ENCODE measurements at places on chromosomes 12 and 14.
A peak's percentile ranks its signal among the peaks of the same experiment; 100 is the strongest.

DNA sequence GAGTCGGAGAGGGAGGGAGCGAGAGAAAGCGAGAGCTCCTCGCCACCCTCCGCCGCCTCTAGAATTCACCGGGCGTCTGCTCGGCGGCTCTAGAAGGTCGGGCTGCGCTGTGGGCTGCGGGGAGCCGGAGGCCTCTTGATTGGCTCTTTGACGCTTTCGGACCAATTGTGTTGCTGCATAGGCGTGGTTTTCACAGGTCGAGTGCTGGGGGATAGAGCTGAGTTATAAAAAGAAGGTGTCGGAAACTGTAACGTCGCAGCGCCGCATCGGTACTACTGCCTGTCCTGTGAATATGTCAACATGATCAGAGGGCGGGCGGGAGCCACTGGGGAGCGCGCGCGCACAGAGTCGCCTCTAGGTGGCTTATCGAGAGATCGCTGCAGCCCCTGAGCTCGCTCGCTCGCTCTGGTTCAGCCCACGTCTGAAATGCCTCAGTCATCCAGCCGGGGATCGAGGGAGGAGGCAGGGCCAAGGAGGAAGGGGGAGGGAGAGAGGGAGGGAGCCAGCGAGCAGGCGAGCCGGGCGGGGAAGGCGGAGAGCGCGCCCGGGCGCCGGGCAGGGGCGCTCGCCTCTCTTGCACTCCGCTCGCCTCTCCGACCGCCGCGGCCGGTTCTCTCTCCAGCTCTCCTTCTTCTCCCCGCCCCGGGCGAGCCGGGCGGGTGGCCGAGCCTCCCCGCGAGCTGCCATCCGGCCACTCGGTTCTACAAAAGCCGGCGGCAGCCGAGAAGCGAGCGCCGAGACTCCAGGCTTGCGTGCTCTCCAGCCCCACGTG, at the start of gene TBX3:
TBX3 (minus strand) TSS at position 78 of the 772 bp plus-strand sequence. CDS start 975 bp downstream, outside the sequence.
- DNase-seq, result peak; percentile 39

DNA sequence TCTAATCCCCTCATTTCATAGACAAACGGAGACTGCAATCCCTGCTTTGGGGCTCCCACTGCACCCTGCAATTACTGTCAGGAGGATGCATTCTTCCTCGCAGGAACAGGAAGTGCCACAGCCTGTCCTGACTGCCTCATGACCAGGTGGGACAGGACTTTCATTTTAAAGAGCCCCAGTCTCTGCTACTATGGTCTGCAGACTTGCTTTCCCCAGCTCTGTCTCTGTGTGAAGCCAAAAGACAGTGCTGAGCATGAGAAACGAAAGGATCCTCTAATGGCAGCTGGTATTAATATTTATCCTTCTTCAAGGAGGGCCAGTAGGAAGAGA, 60.0 kb upstream of the PNMA1 start:
- DNase-seq, result no peak

DNA sequence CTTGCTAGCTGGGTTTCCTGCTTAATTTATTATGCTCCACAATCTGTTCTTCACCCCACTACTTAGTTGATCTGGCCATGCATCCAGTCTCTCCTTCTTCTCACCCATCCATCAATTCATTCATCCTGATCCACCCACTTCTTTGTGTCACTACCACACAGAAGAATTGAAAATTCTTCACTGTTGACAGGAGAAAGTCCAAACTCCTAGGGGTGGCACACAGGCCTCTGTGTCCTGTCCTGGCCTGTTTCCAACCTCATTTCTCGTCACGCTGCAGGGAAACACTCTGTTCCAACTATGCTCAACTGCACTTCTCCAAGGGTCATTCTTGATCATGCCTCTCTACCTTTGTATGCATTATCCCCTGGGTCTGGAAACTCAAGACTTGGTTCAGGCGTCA, 10.6 kb upstream of the KRT83 start:
- DNase-seq, result no peak

DNA sequence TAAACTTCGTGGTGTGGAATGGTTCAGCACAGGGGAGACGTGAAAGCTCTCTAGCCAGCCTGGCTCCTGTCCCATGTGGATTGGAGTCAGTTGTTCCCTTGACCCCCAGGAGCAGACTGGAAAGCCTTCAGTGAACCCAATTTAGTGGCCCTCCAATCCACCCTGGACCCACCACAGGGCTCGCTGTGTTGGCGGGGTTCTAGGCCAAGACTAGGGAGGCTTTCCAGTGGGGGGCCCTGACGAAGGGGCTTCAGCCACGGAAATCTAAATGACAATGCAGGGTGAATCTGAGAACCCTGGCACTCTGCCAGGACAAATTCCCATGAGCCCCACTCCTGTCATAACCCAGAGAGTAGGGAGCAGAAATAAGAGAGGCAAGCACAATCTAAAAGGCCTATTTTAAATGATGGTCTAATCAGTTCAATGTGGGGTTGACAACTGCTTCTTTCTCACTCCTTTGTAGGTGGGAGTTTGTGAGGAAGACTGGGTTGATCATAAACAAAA, 110.8 kb downstream of the SLC35F4 start:
- no peak for DNase-seq

- no peak for DNase-seq
Observed at GRCh38 chr14:73710737-73711136, 3.4 kb downstream of the PNMA1 start.

- no peak for DNase-seq
Observed at GRCh38 chr14:103733651-103734050, 18.0 kb downstream of the ZFYVE21 start.

GRCh38 chr12:111788178-111788654, 21.5 kb downstream of the ALDH2 start:
- DNase-seq, result no peak

DNA sequence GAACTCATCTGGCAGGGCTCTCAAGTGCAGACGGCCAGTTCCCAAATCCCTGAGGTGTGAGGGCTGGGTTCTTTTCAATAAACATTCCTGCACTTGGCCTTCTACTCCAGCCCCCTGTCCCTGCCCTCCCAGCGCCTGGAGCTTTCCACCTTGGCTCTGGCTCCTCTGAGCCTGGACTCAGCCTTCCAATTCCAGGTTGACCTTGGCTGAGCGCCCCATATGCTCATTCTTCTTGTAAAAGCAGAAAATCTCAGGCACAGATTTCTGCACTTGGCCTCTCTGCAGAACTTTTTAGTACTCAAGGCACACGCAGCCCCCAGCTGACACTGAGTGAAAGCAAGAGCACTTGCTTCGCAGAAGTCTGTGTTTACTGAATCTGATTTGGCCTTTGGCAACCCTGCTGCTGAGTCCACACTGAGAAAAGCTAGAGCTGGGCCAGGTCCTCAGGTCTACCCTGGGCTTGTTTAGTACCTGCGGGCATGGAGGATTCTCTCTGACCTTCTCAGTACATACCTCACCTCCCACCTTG, 222.7 kb downstream of the MSRB3 start:
- no peak for DNase-seq

DNA sequence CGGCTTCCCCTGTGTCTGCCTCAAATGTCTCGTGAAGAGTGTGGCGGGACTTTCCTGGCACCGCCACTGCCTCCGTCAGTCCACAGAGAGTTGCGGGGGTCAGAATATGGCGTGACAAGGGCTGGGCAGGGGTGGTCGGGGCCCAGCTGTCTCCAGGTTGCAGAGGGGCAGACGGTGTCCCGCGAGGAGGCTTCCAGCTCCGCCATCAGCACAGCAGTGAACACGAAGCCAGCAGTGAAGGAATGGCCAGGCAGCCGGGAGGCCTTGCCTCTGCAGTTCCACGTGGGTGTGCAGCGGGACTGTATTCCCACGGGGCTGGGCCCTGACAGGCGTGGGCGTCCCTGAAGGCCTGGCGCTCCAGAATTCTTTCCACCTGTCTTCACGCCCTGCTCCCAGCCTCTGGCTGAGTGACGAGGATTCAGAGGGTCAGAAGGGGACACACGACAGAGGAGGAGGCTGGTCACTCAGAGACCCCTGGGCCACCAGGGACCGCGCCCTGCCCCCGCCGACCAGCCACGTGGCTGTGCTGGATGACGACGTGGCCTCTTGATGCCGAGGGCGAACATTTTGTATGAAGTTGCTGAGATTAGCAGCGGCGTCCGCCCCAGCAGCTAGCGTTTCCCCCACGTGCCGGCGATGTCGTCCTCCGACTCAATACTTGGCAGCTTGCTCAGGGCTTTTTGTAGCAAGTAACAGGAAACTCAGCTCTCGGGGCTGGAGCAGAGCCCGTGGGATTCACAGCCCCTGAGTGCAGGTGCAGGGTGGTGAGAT, 25.0 kb upstream of the GALNT9 start:
- no peak for DNase-seq

GRCh38 chr12:67758119-67758518, 109.6 kb downstream of the DYRK2 start:
- DNase-seq, result no peak

DNA sequence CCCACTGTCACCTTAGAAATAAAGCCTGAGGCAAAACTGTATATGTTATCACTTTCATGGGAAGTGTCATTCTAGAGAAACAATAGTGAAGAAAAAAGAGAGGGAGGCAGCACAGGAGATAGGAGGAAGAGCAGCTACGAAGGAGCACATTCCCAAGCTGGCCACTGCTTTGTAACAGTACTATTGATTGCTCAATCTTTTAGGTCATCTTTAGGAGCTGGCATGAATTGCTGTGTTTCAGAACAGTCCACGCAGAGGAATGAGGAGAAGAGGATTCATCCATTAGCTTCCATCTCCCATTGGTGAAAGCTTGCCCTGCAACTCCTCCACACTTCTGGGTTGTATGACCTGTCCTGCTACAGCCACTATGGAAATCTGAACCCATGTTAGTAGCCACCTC, 372.5 kb upstream of the DDHD1 start:
- no peak for DNase-seq

GRCh38 chr14:95362138-95362494, 42.4 kb upstream of the CLMN start:
- DNase-seq, result no peak

DNA sequence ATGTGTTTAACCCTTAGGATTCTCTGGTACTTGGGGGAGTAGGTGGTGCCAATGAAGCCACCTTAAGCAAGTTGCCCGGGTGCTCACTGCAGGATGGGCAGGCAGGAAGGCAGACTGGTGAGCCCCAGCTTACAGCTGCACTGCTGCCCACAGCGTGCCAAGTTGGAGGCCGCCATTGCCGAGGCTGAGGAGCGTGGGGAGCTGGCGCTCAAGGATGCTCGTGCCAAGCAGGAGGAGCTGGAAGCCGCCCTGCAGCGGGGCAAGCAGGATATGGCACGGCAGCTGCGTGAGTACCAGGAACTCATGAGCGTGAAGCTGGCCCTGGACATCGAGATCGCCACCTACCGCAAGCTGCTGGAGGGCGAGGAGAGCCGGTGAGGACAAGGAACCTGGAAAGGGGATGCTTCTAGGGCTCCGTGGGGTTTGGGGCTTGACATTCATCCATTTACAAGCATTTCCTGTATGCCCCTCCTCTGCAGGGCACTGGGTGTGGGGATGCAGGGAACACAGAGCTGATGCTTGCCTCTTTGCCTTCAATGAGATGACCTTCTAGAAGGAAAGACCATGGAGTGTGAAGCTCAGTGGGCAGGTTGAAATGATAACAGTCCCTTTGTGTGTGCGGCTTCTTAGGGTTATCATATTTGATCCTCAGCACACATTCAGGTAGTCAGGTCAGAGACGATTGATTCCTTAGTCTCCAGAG, 12.4 kb downstream of the KRT7 start:
- DNase-seq, result no peak

DNA sequence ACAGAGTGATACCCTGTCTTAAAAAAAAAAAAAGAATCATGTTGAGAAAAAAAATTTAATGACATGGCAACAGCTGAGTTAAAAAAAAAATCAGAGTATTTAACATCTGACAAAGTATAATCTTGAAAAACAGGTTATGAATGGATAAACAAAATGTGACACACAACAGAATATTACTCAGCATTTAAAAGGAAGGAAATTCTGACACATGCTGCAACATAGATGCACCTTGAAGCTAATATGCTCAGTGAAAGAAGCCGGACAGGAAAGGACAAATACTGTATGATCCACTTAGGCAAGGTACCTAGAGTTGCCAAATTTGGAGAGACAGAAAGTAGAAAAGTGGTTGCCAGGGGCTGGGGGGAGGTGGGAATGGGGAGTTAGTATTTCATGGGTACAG, 19.4 kb upstream of the EIF2B2 start:
- no peak for DNase-seq

- no peak for DNase-seq
Observed at GRCh38 chr12:123478762-123479161, 20.8 kb downstream of the SNRNP35 start.

DNA sequence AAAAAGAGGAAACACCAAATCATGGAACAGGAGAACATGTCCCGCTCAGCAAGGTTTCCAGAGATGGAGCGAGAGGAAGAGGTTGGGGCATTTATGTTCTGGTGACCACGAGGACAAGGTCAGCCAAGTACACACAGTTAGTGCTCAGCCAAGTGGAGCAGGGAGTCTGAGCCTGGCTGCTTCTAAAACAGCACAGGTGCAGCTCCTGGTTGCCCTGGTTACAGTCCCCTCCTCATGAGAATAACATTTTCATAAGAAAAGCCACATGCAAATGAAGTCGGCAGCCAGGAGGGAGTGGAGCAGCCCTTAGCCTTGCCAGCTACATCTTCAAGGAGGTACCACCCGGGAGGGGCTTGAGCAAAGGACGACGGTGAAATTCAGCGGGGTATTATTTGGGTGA, 81.8 kb downstream of the NOS1 start:
- DNase-seq, result no peak

GRCh38 chr14:24928386-24928900, 121.5 kb downstream of the STXBP6 start:
- no peak for DNase-seq

GRCh38 chr12:49160399-49160798, 28.5 kb downstream of the TUBA1A start:
- DNase-seq, result no peak

DNA sequence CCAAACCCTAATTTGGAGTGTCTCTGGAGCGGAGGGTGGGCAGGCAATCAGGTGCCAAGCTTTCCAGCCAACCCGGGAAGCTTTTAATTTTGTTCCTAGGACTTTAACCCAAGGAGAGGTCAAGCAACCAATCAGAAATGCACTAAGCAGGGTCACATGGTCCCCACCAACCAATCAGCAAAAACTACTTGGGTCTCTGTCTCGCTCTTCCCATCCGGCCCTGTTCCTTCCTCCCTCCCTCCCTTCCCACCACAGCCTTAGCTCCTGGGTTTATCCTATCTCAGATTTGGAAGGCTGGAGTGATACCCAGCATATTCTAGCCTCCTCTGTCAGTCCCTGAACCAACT, 7.3 kb downstream of the HOXC5 start:
- DNase-seq, result no peak

DNA sequence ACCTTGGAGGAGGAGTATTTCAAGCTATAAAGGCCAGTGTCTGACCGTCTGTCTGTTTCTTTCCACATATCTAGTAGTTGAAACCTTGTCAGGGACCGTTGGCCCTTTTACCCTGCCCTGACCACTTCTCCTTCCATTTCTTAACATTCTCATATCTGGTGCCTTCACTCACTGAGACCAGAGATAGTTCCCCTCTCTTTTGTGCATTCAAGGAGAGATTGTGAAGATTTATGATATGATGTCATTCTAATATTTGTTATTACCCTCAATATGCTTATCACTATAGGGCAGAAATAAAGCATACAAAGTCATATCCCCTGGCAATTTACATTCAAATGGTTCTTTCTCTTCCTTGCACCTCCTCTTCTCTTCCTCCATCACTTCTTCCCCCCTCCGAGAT, 83.3 kb downstream of the PLXNC1 start:
- DNase-seq, result no peak
